ENCODE measurements at places on chromosomes 5 and 9.

GRCh38 chr9:104068546-104068945 is 25.6 kb upstream of the SMC2 start:
- DNase-seq, result peak; percentile 47

GRCh38 chr9:93081081-93081529 is 14.9 kb upstream of the CARD19 start:
- DNase-seq, result no peak

GRCh38 chr9:81497091-81497490 is 192.3 kb downstream of the TLE1 start:
- DNase-seq, result no peak

DNA sequence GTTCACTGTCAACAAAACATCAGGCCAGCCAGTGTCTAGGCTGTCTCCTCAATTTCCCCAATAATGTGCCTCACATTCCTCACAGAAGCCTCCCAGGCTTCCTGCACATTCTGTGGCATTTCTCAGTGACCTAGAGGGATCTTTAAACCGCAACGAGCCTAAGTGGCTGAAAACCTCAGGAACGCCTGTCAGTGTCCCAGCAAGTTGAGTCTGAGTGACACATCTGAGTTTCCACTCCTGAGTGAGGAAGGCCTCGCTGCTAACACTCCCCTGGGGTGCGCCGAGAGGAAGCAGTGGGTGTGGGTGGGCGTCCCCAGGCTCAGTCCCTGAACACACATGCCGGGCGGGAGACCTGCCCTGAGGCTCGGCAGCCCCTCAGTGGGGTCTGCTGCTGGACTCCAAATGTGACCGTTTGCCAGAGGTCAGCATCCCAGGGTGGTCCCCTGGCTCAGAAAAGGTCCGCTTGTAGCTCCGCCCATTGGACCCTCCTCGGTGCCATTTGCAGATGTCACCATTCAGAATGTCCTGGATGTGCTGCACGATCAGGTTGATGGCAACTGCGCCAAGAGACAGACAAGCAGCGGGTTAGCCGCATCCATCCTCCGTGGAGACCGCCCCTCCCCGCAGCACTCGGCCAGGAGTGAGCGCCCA is 6.3 kb downstream of the UCK1 start:
- DNase-seq, result no peak

DNA sequence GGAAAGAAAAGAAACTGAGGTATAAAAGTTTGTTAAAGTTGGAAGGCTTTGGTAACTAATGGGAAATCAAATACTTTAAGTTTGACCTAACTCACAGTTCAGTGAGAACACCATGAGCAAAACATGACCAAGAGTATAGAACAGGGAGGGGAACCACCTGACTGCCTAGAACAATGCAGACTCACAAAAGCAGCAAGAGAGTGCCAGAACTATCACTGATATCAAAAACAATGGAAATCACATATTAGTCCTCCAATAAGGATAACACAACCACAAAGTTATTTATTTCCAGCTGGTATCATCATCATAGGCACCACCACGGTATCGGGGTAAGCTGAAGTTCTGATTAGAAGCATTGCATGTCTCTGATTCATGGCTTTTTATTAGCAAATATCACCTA is 77.5 kb downstream of the TRPM6 start:
- no peak for DNase-seq

- no peak for DNase-seq
These were observed 662.4 kb downstream of the DTWD2 start for GRCh38 chr5:118325931-118326330.

GRCh38 chr5:125411744-125412560 is 665.5 kb upstream of the ZNF608 start:
- peak; percentile 25 for DNase-seq

DNA sequence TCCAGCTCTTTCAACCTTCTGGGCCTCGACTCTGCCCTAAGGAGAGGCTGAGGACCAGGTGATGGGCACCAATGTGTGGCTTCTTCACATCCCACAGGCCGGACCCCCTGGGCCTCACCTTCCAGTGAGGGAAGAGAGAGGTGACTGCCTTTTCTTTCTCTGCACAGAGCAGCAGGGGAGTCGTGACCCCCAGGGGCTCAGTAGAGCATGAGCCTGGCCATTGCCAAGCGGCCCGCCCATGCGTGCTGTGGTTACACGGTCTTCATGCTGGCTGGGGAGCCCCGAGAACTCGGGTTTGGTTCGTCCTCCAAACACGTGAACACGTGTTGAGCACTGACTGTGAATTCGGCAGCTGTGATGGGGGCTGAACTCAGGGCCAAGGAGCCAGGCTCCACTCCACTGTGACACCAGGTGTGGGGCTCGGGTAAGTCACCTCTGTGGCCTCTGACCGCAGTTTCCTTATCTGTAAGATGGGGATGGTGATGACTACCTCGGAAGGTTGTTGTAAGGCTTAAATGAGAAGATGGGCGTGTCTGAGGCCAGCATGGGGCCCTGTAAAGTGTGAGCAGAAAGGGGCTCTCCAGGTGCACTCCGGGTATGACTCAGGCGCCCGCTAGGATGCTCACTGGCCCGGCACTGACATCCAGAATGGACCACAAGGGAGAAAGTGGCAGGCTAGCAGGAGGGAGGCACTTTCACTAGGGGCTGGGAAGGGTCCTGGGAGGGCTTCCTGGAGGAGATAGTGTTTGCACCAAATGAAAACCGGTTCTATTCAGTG is 13.4 kb upstream of the GRHPR start:
- DNase-seq, result no peak

- no peak for DNase-seq
These were observed 57.9 kb upstream of the CTNND2 start for GRCh38 chr5:11962122-11962521.

GRCh38 chr5:168334695-168335094 is 43.2 kb downstream of the WWC1 start:
- no peak for DNase-seq

DNA sequence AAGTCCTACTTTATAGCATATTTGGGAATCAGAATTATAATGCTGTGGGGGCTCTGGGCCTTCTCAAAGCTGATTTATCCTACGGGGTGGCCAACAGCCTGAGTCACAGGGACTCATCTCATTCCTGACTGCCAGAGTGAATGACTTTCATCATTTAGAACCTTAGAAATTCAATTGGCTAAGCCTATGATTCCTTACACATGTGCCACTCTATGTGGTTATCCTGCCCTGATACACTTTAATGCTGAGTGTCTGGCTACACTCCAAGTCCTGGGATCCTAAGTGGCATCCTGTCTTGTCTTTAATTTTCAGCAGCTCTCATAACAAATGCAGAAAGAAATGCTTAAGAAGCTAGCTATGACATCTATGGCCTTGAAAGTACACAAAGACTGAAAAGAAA is 75.2 kb upstream of the FREM1 start:
- no peak for DNase-seq

DNA sequence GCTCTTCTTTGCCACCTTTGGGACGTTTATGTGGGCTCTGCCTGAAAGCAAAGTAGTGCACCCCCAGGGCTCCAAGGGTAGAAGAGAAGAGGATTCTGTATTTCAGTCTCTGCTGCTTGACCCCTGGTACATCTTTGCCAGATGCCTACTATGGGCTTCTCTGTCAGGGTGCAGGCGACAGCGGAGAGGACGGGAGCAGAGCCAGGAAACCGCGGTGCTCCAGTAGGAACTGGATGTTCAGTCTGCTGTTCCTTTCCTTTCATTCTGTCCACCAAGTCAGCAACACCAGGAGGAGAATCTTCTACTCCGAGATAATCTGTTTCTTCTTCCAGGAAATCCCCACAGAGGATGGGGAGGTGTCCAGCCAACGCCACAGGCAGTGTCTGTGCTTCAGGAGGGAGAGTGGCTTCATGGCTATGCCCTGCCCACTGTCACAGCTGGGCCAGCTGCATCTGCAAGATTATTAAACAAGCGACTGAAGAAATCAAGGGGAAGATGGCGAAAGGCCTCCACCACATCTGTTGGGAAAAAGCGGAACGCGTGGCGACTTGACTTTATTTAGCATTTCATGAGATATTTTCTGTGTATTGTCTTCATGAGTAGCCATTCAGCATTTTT is 398.3 kb downstream of the IRX1 start:
- no peak for DNase-seq

GRCh38 chr5:72400950-72401349 is 80.8 kb downstream of the PTCD2 start:
- no peak for DNase-seq

DNA sequence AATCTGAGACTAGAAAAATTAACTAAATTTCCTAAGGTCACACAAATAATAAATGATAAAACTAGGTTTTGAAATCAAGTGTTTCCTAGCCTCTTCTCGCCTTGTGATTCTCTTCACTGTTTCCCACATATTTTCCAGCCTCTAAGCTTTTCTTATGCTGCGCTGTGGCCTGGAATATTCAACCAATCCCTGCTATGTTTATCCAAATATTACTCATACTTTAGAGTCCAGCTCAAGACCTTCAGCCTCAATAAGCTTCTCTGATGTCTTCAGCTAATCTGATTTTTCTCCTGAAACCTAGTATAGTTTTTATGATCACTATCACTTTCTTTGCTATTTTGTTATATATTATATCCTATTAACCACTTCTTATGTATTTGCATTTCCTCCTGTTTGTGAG is 303.1 kb upstream of the CDH6 start:
- no peak for DNase-seq

- DNase-seq, result peak; percentile 65
These were observed 56.7 kb downstream of the ARHGAP26 start for GRCh38 chr5:142826741-142827492.

DNA sequence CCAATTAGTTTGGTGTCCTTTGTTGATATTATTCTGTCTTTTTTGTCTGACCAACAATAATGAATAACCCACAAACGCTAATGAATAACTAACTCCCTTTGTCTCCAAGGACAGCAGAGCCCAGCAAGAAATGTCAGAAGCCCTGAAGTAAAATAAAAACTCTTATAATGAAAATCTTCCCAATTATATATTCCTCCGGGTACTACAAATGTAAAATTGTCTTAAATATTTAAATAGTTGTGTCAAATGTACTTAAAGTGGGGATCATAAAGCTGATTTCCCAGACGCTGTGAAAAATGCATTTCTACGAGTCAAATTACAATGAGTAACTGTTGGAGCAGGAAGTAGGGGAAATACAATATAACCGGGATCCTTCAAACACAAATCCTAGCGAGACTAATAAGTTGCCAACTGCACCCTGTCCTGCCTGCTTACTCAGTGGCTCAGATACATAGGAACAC is 22.3 kb downstream of the GLIS3 start:
- no peak for DNase-seq

DNA sequence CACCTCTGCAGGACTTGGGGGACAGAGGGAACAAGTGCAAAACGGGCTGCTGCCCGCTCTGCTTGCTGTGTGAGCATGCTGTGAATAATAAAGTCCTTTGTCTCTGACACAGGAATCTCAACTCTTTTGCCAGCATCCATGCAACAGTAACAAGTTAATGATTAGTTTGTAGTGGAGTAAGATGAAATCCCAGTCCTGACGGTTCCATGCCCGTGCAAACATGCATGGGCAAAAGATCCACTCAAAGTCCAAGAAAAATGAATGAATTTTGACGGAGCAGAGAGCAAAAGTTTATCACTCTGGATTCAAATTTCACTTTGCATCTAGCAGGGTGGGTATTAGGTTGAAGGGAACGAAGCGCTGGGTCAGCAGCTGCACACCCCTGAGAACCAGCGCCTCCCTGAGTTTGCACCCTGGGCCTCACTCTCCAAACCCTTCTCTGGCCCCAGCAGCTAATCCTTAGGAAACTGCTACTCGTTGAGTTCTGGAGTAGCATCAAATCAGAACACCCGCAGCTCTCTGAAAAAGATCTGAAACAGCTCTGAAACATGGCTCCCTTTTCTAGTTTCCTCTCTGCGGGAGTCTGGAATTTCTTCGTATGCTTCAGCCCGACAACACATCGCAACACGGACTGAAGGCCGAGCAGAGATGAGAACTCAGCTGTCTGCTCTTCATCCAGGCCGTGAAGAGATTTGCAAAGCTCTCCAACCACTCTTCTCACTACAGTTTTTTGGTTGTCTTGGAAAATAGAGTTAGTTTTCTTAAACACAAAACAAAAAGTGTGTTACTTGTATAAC is 45.6 kb upstream of the RUFY1 start:
- no peak for DNase-seq

- no peak for DNase-seq
These were observed 84.3 kb upstream of the ACTBL2 start for GRCh38 chr5:57566914-57567313.

DNA sequence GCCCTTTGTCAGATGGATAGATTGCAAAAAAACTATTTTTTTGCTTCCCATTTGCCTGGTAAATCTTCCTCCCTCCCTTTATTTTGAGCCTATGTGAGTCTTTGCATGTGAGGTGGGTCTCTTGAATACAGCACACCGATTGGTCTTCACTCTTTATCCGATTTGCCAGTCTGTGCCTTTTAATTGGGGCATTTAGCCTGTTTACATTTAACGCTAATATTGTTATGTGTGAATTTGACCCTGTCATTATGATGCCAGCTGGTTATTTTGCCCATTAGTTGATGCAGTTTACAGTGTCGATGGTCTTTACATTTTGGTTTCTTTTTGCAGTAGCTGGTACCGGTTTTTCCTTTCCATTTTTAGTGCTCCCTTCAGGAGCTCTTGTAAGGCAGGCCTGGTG is 13.0 kb upstream of the DEPDC1B start:
- DNase-seq, result no peak

GRCh38 chr9:129828051-129828450 is 4.1 kb upstream of the TOR1A start:
- DNase-seq, result no peak

DNA sequence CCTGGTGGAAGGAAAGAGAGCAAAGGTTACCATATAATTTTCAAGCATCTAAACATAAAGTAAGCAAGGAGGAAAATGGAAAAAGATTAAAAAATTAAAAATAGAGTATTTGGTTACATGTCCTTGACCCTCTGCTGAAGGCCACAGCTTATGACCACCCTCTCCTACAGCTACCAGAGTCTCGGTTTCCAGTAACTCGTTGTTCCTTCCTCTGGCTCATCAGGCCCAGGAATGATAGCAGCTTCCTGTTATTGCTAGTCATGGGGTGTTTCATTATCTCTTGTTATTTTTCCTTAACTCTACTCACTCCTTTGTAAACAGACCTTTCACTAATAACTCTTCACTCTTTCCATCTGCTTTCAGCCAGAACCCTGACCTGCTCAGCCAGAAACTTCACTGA is 102.2 kb downstream of the YTHDC2 start:
- DNase-seq, result no peak

DNA sequence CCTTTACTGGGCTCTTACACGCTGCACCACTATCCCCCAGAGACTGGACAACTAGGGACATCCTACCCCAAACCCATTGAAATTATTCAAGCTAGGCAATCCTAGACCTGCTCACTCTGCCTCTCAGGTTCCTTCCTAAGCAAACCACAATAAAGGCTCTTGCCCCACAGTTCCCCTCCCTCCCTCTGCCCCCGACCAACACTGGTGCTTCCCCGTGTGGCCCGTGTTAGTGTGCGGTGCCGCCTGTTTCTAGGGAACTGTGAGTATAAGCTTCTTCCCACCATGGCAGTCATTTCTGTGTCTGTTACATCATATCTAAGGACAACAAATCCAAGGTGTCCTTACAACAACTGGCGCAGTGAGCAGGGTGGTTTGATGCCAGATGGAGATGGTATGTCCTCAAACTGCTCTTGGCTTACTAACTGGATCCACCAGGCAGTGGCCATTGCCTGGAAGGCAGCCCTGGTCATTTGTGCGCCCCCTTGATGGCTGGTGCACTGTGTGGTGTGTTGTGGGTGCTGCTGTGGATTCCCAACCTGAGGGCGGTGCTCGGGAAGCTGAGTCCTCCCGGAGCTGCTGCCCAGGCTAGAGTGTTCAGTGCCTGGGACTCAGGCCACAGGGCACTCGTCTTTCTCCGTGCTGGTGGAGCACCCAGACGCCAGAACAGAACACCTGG is 8.4 kb upstream of the MXD3 start:
- no peak for DNase-seq

GRCh38 chr5:54930736-54931135 is 54.7 kb downstream of the ESM1 start:
- DNase-seq, result no peak

Data from RWPE1 (cell line).